Right ventricle myocardium superior (tissue), 1 donor: ENCODE measurements at places on chromosomes 7 and 10. TPM values are rescaled to one million over a fixed set of nuclear protein-coding genes. Genes with fewer than 3 reads are reported as not detected.

Gene CRHR2
- 0.24 TPM for total RNA-seq

Gene OR2A5
- not detected for total RNA-seq

- no peak for DNase-seq
These were observed 84.3 kb downstream of the WDFY4 start for GRCh38 chr10:48768926-48769325.

DNA sequence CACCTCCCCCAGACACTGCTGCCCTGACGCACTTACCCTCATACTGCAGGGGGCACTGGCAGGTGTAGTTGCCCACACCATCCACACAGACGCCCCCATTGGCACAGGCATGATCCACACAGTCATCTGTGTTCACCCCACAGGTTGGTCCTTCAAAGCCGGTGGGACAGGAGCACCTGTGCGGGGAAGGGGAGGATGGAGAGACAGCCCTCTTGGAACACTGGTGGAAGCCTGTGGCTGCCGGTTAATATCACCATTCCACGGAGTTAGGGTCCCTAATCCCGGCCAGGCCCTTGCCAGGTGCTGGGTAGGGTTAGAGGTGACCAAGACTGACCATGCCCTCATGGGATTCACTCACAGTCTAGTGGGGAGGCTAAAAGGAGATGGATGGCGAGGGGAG is 171.8 kb downstream of the SLIT1 start:
- no peak for DNase-seq

DNA sequence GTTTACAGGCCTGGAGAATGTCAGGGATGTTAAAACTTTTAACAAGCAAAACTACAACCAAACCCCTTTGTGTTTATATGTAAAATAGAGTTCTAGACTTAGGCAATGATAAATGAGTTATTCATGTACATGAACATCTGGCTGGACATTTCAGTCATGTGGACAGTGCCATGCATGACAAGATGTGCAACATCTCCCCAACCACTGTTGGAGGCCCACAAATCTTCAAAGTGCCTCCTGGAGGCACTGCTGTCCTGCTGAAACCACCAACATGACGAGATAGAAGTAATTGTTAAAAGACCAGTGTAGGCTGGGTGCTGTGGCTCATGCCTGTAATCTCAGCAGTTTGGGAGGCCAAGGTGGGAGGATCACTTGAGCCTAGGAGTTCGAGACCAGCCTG is 18.4 kb downstream of the PPIA start:
- DNase-seq = no peak
